ENCODE measurements at places on chromosomes 2 and 18.

DNA sequence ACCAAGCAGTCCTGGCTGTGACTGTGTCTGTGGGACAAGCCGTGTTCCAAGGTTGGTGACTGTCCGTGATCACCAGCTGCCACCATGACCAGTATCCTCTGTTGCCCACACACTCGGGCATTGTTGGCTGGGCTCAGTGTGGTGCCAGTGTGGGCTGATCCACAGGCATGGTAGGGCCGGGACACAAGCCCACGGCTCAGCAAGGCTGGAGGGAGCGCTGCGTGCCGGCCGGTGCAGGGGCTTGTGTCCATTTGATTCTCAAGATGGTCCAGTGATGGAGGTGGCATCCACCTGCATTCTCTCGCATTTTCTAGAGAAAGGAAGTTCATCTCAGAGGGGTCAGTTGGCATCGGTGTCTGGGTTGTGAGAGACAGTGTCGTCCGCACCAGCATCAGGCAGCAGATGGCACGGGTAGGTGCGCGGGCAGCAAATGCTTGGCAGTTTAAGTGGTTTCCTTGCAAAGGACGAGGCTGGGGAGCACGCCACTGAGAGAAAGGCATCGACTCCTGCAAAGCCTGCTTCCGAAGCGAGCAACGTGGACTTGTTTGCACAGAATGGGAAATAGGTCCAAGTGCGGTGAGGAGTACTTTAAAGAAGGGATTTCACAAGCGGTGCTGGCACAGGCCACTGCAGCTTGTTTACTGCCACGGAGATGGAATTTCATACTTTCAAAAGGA, 20.9 kb downstream of the TWIST2 start:
- DNase-seq = no peak

DNA sequence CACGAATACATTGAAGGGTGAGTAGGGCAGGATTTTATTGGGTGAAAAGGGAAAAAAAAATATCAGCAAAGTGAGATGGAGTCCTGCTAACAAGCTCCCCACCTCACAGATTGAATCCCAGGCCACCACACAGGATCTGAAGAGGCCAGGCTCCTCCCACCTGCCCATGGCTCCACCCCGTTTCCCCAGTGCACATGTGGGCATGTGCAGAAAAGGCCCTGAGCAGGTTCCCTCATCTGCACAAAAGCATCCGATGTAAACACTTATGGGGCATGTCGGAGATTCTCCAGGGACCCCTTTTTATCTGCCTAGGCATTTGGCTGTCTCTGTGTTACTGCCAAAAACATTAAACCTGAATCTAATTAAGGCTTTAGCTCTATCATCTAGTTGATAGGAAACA, 35.2 kb downstream of the SKA1 start:
- DNase-seq = no peak

DNA sequence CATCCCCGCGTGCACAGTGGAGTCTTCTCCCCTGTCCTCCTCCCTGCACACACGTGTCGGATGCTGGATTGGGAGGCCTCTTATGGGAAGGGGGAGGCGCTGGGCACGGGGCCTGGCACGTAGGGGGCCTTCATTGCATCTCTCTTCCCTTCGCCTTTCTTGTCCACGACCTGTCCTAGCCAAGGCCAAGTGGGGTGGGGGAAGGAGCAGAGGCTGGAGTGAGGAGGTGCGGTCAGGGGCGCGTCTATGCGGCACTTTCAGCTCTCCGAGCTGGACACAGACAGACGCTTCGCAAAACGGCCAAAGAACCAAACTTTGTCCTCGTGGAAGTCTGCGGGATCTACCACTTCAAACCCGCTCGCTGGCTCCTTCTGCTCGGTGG, 13.4 kb downstream of the ALPG start:
- no peak for DNase-seq

DNA sequence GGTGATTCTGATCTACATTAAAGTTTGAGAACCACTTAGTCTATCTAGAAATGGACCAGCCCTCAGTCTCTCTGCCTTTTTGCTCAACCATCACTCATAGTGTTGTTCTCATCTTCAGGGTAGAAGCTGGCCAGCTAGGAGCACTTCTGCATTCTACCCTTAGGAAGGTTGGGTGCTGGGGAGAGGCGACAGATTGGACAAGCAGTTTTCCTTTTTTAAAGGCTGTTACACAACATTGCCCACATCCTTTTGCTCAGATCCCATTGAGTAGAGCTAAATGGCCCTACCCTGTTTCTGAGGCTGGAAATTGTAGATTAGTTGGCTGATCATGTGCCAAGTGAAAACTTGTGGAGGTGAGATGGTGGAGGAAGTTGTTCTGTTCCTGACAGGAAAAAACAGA, 35.6 kb downstream of the OSBPL6 start:
- DNase-seq = no peak

DNA sequence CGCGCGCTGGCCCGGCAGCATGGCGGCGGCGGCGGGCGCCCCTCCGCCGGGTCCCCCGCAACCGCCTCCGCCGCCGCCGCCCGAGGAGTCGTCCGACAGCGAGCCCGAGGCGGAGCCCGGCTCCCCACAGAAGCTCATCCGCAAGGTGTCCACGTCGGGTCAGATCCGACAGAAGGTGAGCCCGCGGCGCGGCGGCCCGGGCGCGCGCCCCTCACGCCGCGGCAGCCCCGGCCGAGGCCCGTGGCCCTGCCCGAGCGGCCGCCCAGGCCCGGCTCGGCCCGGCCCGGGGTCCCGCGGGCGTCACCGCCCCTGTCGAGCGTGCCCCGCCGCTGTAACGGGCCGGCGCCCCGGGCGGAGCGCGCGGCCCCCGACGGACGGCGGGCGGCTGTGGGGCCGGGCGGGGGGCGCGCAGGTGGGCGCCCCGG, 218 bp downstream of the DGKD start:
- no peak for DNase-seq

DNA sequence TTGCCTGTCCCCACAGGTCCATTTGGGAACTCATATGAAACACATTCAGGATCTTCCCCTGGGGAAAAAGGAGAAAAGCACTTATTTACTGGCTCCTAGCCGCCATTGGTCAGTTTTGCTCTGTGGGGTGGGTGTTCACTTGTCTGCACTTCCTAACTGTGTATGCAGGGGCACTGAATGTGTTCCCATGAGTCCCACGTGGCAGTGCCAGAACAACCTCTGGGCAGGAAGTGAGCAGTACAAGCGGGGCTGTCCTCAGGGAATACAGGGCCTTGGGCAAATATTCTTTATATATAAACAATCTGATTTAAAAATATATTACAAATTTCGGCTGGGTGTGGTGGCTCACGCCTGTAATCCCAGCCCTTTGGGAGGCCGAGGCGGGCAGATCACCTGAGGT, 21.8 kb upstream of the CTIF start:
- DNase-seq = no peak

GRCh38 chr2:42095923-42096408, 48.1 kb downstream of the PKDCC start:
- peak; percentile 22 for DNase-seq

- DNase-seq = no peak
Measured at GRCh38 chr2:163934131-163934530, 198.3 kb upstream of the FIGN start.

- DNase-seq = no peak
Measured at GRCh38 chr2:8455236-8456150, 226.4 kb upstream of the ID2 start.

GRCh38 chr18:54529444-54529843, 61.6 kb upstream of the DYNAP start:
- DNase-seq = no peak

- no peak for DNase-seq
Measured at GRCh38 chr2:17620841-17621240, 80.3 kb downstream of the VSNL1 start.

GRCh38 chr2:70871398-70872211, 36.0 kb upstream of the CD207 start:
- DNase-seq = peak; percentile 75

DNA sequence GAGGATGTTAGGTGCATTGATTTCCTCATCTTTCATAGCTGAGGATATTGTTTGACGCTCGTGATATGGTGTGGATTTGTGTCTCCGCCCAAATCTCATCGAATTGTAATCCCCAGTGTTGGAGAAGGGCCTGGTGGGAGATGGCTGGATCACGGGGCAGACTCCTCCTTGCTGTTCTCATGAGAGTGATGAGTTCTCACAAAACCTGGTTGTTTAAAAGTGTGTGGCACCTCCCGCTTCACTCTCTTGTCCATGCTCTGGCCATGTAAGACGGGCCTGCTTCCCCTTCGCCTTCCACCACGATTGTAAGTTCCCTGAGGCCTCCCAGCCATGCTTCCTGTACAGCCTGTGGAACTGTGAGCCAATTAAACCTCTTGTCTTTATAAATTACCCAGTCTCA, 28.4 kb upstream of the GPC1 start:
- no peak for DNase-seq

- no peak for DNase-seq
Measured at GRCh38 chr2:195456771-195457170, 200.3 kb upstream of the SLC39A10 start.

GRCh38 chr2:11097038-11097720, 58.1 kb upstream of the SLC66A3 start:
- DNase-seq = no peak

GRCh38 chr2:172208791-172209325, 106.2 kb upstream of the DLX2 start:
- DNase-seq = no peak

- no peak for DNase-seq
Measured at GRCh38 chr2:11140492-11140891, 14.8 kb upstream of the SLC66A3 start.

DNA sequence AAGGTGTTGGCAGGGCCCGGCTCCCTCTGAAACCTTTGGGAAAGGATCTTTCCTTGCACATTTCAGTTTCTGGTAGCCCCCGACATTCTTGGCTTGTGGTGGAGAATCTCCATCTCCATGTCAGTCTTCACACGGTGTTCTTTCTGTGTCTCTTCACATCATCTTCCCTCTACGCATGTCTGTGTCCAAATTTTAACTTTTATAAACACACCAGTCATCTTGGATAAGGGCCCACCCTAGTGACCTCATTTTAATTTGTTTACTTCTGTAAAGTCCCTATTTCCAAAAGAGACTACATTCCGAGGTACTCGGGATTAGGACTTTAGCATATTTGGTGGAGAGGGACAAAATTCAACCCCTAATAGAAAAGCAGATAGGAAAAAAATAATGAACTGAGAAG, 138.4 kb downstream of the GALNT3 start:
- DNase-seq = no peak

- no peak for DNase-seq
Measured at GRCh38 chr2:222613715-222614331, 42.1 kb downstream of the FARSB start.

GRCh38 chr18:10661317-10661716, 135.5 kb downstream of the NAPG start:
- no peak for DNase-seq

DNA sequence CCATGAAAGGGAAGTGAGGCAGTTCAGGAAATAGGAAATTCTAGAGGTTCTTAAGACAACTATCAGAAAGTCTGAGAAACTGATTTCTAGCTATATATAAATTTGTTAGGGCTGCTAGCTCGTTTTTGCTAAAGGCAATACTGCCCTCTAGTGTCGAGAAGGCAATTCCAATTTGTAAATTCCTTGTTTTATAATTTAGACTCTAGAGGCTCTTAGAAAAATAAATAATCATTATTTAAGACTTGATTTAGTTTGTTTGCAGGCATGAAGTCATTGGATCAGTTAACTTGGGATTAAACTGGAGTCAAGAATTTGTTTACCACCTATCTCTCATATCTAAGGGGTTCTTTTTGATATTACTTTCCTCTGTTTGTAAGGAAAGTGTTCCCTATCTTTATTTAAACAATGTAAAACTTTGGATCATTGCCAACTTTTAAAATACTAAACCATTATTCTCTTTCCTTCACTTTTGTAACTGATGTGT, 66.2 kb downstream of the ACVR2A start:
- no peak for DNase-seq

DNA sequence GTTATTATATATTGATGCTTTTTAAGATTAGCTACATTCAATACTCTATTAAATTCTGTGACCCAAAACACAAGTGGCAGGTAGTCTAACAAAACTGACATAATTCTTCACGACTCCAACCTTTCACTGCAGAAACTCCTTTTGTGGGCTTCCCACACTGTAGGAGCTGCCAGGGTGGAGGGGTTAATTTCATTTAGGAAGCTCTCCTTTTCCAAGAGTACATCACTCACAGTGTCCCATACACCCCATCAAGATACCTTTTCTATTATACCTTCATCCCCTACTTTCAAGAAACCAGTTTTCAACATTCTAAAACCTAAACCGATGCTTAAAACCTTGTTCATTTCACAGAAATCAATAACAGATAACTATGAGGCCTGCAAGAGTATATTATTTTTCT, 825 bp downstream of the THUMPD2 start:
- no peak for DNase-seq

- DNase-seq = no peak
Measured at GRCh38 chr18:28063271-28063761, 113.6 kb downstream of the CDH2 start.

GRCh38 chr18:61666876-61667590, 225.8 kb downstream of the RNF152 start:
- no peak for DNase-seq

- no peak for DNase-seq
Measured at GRCh38 chr2:14642499-14642898, 10.0 kb downstream of the LRATD1 start.

DNA sequence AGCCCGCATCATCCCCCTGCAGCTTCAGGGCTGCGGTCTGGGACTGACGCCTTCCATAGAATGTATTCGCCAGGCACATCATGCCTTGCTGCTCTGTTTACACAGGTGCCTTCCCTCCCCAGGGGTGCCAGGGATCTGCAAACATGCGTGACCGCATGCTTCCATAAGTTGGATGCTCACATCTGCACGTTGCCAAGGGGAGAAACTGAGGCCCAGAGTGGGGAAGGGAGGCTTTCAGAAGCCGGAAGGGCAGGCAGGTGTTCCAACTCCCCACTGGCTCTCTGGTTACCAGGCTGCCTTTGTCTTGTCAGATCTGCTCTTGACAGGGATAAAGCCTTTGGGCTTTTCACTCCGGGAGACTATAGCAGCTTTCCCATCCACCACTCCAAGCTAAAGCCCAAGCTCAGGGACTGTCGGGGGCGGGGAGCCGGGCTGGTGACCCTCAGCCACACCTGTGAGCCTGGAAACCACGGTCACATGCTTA, 125.8 kb upstream of the TNP1 start:
- DNase-seq = no peak

DNA sequence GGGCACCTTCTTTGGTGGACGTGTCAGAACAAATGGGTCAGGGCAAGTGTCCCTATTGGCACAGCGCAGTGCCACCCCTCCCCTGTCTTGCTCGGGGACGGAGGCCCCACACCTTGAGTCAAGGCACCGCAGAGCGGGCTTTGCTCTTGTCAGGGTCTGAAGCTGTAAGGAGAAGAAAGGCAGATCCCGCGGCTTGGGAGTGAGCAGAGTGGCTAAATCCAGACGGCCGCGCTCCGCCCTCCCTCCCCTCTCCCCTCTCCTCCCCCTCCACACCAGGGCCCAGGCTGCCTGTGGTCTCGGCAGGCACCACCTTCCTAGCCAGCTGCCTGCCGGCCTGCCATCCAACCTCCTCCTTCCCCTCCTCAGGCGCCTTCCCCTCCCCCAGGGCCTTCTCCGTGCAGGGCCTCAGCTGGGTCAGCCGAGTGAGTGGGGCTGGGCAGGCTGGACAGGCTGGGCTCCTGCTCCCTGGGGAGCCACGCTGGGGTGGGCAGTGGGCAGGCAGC, 25.8 kb downstream of the SPEG start:
- no peak for DNase-seq
